ENCODE measurements at places on chromosomes 3 and 15.

GRCh38 chr3:179510496-179510895 is 52.2 kb upstream of the ACTL6A start:
- no peak for DNase-seq

- DNase-seq, result no peak
Measured at GRCh38 chr15:74594455-74594854, 21.2 kb upstream of the CLK3 start.

GRCh38 chr3:151315136-151315535 is 1.5 kb downstream of the GPR87 start:
- DNase-seq, result no peak

DNA sequence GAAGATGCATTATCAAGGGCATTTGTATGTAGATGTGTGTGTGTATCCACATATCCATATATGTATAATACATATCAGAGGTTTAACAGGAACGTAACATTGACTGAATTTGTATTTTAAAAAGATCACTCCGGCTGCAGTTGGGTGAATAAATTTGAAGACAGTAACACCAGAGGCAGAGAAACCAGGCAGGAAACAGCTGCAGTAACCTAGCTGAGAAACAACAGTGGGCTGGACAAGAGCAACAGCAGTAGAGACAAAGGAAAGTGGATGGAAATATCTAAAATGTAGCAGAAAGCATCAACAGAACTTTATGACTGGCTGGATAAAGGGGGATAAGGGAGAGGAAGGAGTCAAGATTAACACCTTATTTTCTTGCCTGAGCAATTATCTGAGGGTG is 68.3 kb upstream of the SETMAR start:
- DNase-seq, result no peak

DNA sequence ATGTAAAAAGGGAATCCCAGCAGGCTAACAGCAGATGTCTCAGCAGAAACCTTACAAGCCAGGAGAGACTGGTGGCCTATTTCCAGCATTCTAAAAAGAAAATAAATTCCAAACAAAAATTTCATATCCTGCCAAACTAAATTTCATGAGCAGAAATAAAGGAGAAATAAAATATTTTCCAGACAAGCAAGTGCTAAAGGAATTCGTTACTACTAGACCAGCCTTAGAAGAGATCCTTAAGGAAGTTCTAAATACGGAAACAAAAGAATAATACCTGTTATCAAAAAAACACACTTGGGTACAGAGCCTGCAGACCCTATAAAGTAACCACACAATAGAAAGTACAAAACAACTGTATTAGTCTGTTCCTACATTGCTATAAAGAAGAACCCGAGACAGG is 41.4 kb downstream of the HDGFL3 start:
- DNase-seq, result no peak

DNA sequence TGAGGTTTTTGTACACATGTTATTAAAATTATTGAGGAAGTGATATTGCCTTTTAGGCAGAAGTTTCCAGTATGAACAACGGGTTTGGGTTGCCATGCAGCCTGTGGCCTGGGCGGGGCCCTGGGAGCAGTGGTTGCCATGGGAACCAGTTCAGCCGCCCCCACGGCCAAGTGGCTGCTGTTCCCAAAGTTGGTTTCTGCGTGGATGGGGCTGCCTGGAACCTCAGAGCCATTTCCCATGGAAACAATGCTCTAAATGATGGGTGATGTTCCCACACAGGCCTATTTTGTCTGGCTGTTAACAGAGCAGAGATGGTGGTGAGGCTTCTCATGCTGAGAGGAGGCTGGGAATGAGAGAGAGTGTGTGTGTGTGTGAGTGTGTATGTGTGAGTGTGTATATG is 19.5 kb downstream of the MRAS start:
- no peak for DNase-seq

- DNase-seq, result no peak
Measured at GRCh38 chr15:44414001-44414400, 13.4 kb upstream of the CTDSPL2 start.

DNA sequence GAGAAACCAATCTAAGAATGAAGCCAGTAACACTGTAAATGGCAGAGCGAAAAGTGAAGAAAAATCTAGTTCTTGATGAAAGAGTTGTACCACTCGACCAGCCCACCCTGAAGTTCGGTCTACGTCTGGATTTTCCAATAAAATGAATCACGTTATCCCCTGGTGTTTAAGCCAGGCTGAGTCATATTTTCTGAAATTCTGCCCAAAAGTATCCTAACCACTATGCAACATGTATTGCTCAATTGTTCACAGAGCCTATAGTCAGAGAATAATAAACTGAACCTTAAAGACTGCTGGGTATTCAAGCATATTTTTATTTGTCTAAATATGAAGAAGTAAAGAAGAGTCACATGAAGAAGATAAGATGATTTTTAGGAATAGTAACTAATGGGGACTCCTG is 245.7 kb downstream of the FGF12 start:
- no peak for DNase-seq

DNA sequence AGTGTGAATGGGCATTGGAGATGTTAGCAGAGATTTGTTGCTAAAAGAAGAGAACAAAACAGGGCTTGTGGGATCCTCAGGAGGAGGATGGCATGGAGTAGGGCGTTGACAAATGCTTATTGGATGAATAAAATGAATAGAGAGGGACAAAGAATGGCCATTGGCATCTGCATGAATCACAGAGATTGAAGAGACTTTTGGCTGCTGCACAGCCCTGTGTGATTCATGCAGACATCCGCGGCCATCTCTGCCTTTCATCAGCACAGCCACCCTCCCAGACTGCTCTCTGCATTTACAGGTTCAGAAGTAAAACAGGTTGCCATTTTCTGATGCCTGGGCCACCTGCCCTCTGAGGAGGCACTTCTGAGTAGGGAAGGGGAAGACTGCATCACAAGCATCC is 397.9 kb downstream of the EPHB1 start:
- no peak for DNase-seq

GRCh38 chr15:64891561-64891960 is 20.1 kb upstream of the ANKDD1A start:
- DNase-seq, result no peak

DNA sequence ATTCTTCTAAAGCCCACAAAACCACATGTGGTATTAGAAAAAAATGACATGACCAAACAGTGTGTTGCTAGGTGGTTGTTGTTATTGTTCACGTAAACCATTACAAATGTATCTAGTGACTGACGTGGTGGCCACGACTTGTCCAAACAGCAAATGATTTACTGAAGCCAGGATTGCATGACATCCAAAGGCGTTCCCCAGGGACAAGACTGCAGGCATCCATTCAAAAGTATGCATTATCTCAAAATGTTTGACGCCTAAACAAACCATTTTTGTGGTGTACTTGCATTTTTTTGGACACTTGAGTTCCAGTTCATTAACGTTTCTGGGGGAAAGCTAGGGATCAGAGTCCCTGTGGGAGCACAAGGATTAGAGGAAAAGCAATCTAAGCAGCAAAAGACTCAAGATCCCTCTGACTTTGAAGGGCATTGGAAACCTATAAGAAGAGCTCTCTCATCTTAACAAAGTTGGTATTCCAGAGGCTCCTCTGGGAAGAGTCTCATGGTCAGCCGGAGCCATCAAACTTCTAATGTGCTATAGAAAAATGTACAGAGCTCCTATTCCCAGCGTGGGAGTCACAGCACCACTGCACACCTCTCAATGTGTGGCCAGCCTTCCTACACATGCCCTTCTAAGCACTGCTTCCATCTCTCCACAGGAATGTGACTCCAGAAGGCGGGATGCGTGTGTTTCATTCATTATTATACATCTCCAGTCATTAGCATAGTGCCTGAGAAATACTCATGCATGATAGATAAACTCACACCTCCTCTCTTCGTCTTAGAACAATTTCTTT is 62.9 kb downstream of the FBN1 start:
- DNase-seq, result no peak

- no peak for DNase-seq
Measured at GRCh38 chr3:58594117-58594516, 16.9 kb upstream of the FAM107A start.

Measured in stimulated activated CD8-positive, alpha-beta memory T cell treated with anti-CD3 and anti-CD28 coated beads, Interleukin-7, amount 100 ng/mL, for 1 hour (primary cell).